ENCODE measurements at places on chromosomes 7 and 10.

DNA sequence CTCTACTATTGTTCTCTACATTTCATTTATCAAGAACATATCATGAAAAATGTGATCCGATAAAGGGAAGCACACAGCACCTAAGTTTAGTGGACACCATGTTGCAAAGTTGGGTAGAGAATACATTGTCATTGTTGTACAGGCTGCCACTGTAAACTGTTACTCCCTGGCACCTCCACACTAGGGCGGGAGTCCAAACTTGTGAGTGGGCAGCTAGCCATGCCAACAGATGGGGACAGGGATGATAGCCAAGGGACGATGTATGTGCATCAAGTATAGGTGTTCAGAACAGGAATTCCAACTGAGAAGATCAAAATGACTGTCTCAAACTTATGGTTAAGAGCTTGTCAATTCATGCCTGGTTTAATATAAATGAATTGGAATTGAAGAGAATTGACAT lies 31.1 kb upstream of the COMMD3 start:
- peak; percentile 16 for DNase-seq

- DNase-seq = peak; percentile 18
These were observed 83.5 kb downstream of the GNAT3 start for GRCh38 chr7:80428161-80429054.

DNA sequence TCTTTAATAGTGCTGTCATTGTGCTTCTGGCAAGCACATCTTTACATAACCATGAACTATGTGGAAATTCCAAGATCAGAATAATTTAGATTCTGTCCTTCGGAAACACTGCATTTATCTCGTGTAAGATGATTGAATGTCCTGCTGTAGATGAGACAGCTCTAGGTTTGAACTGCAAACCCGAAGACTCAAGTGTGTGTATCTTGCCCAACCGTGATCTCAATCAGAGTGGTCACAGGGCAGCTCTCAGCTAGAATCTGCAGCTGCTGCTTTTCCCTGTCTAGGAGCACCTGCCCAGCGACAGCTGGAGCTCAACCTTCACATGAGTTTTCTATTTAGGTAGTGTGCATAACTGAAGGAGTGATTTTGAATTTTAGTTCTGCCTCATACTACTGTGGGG lies 17.5 kb upstream of the KIF20B start:
- no peak for DNase-seq

GRCh38 chr10:100067466-100067865 lies 14.2 kb downstream of the CPN1 start:
- no peak for DNase-seq

DNA sequence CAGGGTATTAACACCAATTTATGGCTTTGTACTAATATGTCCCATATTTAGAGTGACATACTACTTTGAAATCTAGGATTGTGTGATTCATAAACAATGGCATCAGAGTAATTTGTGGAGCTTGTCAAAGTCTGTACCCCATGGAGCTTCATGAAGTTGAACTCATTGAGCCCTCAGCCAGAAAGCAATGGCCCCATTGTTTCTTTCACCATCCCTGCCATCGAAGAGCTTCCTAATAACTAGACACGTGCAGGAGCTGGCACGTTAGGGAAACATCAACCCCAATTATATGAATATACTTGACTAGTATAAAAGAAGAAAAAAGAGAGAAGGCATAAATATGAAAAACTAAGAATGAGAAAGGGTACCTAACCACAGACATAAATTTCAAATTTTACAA lies 206.6 kb downstream of the CXCL12 start:
- no peak for DNase-seq

GRCh38 chr7:4861227-4861626 lies 603 bp downstream of the PAPOLB start:
- no peak for DNase-seq

DNA sequence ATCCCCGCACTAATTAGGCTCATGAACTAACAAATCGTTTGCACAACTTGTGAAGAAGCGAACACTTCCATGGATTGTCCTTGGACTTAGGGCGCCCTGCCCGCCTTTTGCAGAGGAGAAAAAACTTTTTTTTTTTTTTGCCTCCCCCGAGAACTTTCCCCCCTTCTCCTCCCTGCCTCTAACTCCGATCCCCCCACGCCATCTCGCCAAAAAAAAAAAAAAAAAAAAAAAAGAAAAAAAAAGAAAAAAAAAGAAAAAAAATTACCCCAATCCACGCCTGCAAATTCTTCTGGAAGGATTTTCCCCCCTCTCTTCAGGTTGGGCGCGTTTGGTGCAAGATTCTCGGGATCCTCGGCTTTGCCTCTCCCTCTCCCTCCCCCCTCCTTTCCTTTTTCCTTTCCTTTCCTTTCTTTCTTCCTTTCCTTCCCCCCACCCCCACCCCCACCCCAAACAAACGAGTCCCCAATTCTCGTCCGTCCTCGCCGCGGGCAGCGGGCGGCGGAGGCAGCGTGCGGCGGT lies at the start of gene EMX2:
TSS of gene EMX2 (plus strand) at position 41 of the 519 bp plus-strand sequence. CDS start 522 bp downstream, outside the sequence.
- DNase-seq = no peak
